NCI-H2029 (cell line): ENCODE measurements at places on chromosomes 2 and 18.

- DNase-seq: no peak
Observed at GRCh38 chr2:149187057-149187456, 143.3 kb upstream of the LYPD6 start.

GRCh38 chr2:173760553-173760952 is 204.6 kb downstream of the SP3 start:
- DNase-seq: no peak

DNA sequence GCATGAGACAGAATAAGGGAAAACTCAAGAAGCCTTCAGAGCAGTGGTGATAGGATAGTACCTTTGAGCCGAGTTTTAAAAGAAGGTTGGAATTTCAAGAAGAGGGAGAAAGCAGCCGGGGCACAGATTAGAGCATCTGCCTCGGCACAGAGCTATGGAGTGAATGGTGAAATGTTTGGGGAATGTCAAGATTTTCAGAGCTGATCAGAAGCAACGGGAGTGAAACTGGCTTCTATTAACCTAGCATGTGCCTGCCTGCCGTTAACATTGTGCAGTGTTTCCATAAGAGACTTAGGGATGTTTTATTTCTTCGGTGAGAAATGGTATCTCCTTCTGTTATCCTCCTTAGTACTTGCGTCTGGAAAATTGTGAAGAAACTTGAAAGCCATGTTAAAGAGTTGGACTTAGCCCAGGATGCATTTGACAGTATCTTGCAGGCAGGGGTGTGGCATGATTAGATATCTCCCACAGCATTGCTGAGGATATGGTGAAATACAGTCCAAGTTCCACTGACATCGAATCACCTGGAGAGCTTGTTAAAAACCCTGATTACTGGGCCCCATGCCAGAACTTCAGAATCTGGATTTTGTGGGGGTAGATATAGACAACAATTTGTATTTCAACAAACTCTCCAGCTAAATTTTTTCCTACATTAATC is 96.8 kb upstream of the PPP1CB start:
- DNase-seq: no peak

DNA sequence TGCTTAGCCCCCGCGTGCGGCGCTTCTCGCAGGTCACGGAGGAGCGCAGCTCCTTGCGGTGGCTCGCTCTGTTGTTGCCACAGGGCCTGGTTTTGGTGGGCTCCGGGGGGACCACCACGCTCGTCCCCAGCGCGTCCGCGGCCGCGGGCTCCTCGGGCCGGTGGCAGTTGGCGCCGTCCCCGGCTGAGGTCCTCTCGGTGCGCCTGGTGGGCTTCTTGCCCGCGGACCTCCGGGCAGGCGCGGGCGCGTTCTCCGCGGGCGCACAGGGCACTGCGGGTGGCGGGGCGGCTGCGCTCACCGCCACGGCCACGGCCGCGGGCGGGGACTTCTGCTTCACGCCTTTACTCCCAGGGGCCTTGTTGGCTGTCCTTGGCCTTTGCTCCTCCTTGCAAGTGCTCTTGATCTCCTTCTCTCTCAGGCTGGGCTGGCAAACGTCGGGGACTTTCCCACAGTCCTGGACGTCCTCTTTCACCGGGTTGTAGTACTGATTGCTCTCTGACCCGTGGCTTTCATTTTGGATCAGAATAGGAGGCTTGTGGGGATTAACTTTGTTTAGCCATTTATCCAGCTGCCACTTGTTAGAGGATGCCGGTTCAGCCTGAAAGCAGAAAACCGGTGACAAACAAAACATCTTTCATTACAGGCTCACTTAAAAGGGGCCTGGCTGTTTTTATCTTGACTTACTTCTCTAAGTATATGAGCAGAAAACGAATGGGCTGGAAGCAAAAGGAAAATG is 104.0 kb upstream of the REV1 start:
- no peak for DNase-seq

DNA sequence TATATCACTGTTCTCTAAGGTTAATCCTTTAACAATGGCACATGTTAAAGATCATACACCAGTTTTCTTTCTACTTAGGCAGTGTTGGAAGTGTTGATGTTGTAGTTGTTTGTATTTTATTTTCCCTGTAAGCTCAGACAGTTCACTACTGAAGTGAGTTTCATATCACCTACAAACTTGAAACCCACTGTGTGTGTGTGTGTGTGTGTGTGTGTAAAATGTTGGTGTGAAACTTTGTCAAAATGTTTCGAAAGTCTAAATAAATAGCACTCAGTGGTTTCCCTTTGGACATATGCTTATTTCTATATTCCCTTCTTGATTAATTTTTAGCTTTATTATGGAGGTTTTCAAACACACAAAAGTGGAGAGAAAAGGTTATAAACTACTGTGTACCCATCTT is 79.8 kb upstream of the CAVIN2 start:
- no peak for DNase-seq

- DNase-seq: no peak
Observed at GRCh38 chr2:239276851-239277250, 124.0 kb downstream of the HDAC4 start.

- DNase-seq: no peak
Observed at GRCh38 chr18:54679318-54680149, 88.5 kb downstream of the DYNAP start.

GRCh38 chr2:158760887-158761286 is 34.2 kb upstream of the DAPL1 start:
- DNase-seq: no peak

DNA sequence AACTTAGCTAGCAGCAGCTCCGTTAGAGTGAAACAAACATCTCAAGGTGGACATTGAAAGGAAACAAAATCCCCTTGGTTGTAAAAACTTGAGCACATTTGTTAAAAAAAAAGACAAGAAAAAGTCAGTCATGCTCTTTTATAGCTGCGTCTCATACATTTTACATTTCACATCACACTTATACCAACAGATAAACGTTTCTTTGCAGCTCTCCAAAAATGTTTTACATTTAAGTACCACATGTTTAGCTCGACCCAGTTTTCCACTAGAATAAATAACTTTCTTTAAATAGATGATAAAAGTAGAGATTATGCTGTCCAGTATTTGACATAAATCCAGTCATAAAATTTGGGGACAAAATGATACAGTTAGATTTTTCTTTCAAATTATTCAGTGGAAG is 297.0 kb upstream of the ST6GAL2 start:
- DNase-seq: no peak

DNA sequence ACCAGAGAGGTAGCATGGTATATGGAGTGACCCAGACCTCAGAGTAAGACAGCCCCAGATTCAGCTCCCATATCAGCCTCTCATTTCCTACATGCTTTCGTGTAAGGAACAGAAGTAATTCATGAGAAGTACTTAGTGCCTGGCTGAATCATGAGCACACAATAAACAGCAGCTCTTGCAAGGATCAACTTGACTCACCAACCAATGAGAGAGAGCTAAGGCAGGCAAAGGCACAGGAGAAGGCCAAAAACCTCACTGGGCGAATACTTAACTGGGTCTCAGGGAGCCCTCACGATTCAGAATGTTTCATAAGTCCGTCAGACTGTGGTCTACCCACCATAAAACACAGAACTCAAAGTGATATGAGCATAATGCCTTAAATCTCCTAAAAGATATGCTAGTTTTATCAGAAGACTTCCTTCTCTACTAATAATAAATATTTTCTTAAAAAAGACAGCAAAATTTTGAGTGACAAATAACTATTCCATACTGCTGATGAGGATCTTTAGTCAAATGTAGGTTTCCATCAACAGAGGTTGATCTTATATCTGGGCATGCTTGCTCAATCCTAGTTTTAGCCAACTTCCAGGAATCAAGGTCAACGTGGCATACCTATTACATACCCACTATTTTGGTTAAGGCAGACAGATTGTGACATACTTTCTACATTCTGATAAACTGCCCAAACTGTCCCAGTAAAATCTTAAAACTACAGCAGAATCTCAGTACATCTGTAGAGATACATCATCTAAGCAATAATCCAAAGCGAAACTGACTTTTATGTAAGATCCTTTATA is 34.9 kb downstream of the IMMT start:
- no peak for DNase-seq

- no peak for DNase-seq
Observed at GRCh38 chr2:226660526-226660925, 139.1 kb downstream of the IRS1 start.

DNA sequence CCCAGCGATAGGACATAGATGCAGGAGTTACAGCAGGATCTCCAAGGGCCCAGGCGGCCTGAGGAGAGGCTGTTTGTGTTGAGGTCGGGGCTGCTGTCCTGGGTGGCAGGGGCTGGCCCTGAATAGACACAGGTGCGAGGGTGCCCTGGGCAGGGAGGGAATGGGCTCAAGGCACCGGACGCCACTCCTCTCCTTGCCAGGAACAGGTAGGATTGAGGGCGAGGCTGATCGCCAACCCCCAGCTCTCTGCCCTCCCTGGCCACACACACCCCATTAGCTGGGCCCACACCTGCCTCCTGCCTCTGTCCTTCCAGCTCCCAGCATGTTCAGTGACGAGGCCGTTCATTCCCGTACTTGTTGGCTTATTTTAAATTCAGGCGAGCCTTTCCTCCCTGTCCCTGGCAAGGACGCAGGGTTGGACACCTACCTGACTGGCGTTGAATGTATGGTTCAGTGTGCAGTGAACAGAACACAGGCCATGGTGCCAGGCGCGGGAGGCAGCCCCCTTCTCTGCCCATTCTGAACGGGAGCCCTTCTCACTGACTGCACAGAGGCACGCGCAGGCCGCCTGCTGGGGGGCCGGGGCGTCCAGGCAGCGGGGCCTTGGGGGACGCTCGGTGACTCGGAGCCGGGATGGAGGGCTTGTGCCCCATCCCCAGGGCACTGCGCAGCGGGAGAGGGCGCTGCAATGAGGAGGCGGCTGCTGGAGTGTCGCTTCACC is 41.3 kb upstream of the SNED1 start:
- DNase-seq: no peak

- no peak for DNase-seq
Observed at GRCh38 chr18:63236406-63236805, 83.2 kb downstream of the BCL2 start.

- no peak for DNase-seq
Observed at GRCh38 chr2:172995323-172996244, 80.1 kb upstream of the MAP3K20 start.

DNA sequence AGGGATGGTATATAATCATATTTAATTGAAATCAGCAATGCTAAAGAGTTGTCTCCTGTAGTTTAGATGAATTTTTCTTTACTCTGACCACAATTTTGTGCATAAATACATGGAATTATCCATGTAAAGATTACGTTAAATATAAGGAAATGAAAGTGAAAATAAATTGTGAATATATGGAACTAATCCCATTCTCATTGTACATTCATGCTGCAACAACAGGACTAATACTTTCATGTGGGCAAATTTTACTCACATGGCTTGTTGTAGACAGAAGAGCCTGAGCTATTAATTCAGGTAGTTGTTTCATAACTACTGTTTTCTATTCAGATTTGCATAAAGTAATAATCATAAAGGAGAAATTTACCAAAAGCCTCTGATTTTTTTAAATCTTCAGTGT is 357.8 kb downstream of the ARHGAP15 start:
- no peak for DNase-seq

DNA sequence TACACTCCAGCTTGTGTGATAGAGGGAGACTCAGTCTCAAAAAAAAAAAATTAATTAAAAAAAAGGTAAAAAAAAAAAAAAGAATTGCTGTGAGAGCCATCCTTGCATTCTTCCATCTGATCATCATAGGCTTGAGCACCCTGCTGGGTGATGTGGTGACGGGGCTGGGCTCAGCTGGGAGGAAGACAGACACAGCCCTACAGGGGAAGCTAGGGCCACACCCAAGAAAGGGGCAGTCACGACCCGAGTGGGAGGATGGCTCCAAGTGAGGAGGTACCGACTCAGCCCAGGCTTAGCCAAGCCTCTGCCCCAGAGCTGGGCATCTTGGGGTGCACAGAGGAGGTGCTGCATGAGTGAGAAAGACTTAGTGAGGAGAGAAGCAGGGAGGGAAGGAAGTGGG is 165.5 kb downstream of the SH3RF3 start:
- no peak for DNase-seq

DNA sequence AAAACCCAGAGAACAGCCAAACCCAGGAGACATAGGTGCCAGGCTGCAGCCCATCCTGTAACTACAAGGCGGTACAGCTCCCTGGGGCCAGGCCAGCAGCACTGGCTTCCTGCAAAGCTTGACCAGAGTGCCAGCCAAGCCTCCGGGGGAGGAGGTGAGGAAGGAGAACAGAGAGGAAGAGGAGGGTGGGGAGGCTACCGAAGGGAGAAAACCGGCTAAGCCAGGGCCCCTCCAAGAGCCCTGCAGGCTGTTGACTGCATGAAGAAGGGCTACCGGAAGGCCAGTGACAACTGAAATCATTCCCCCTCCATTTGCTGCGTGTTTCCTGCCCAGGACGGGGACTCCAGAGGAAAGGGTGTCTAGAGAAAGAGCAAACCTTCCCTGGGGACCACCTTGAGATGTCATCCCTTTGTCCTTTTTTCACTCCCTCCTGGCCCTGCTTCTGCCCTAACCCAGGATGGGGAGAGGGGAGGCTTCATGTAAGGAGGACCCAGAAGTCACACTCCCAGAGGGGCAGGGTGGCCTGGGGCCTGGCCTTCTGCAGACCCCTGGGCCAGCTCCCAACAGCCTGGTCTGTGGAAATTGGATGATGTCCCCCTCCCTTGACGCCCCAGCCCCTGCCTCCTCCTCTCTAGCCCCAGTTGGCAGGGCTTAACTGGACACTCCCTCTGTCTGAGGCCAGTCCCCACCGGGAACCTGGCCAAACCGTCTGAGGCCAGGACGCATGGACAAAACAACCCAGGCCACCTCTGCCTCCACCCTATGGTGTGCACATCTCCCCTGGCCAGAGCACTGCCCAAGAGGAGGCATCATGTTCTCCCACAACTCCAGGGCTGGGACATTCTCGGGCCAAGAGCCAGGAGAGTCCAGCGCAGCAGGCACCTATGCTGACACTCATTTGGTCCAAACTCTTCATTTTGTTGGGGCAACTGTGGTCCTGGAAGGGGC is 207.8 kb downstream of the CYP26B1 start:
- no peak for DNase-seq

- no peak for DNase-seq
Observed at GRCh38 chr2:16978301-16978700, 312.7 kb upstream of the CYRIA start.

GRCh38 chr2:25337276-25337675 is 4.4 kb downstream of the DNMT3A start:
- no peak for DNase-seq

GRCh38 chr2:216850665-216851322 is 9.1 kb downstream of the TNP1 start:
- DNase-seq: no peak

DNA sequence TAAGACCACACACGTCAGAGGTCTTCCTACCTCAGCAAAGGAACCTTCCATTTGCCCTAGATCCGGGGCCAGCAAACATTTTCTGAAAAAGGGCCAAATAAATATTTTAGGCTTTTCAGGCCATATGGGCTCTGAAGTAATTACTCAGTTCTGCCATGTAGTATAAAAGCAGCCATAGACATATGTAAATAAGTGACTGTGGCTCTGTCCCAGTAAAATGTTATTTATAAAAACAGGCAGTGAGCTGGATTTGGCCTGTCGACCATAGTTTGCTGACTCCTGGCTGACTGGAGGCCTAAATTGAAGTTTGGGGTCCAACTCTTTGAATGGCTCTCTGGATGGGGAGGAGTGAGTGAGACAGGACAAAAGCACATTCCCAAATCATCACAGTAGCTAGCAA is 49.5 kb downstream of the ABCB11 start:
- no peak for DNase-seq

GRCh38 chr2:12620759-12621158 is 96.0 kb upstream of the TRIB2 start:
- DNase-seq: no peak
